ENCODE measurements at places on chromosomes 4 and X. TPM values are rescaled to one million over a fixed set of nuclear protein-coding genes. Genes with fewer than 3 reads are reported as not detected.

DNA sequence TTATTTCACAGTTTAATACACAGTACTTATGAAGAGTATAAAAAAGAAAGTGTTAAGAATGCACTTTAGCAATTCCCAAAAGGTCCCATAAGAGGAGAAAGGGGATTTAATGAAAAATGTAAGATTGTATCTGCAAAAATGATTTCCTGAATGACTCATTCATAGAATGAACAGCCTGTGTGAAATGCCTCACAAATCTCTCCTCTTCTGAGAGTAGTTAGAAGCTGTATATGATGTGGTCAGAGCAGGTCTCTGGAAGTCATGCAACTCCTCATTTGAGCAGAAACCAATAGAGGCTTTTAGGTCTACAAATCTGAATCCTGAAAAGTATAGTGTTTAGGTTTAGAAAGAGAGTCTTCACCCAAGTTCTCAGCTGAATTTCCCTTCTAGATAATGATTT lies 381.3 kb upstream of the INTU start:
- DNase-seq = no peak

GRCh38 chrX:134375691-134376090 lies 84.3 kb upstream of the HPRT1 start:
- DNase-seq = no peak

DNA sequence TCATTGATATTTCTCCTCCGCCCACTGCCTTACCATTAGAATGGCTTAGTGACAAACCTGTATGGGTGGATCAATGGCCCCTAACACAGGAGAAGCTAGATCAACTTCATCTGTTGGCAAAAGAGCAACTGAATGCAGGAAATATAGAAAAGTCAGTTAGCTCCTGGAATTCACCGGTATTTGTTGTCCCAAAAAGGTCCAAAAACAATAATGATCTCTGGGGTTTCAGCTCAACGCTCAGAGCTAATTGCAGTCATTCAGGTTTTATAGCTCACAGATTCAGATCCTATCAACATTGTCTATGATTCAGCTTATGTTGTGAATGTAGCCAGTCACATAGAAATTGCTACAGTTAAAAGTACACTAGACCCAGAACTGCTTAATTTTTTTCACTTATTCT lies 124.0 kb upstream of the ZCCHC13 start:
- no peak for DNase-seq

- no peak for DNase-seq
Observed at GRCh38 chr4:120591038-120591437, 331.5 kb downstream of the PRDM5 start.

The NXF2B gene
- not detected for total RNA-seq

The ODAM gene
- total RNA-seq = not detected

The RHOXF2 gene
- not detected for total RNA-seq

DNA sequence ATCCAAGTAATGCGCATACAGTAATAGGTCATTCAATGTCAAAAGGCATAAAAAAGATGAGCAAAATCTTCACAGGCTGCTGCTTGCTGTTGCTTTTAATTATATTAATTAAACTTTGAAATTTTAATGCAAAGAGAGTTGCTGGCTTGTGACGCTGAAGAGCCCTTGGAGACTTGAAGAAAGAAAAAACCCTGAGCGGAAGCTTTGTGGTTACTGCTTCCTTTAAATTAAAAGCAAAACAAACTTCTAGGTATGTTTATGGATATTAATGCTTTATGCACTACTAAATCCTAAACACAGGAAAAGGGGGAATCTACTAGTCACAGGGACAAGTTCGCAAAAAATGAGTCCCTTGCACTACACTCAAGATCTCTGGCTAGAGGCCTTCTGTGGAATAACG lies 166.7 kb downstream of the ANTXR2 start:
- DNase-seq = no peak

The HAND2 gene
- total RNA-seq = not detected

DNA sequence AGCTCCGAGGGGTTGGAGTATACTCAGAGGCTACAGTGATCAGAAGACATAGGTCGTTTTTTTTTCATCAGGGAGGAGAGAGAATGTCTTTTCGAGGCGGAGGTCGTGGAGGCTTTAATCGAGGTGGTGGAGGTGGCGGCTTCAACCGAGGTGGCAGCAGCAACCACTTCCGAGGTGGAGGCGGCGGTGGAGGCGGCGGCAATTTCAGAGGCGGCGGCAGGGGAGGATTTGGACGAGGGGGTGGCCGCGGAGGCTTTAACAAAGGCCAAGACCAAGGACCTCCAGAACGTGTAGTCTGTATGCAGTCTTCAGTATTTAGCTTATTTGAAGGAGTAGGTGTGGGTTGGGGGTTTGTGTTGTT lies 500 bp downstream of the GAR1 start:
- DNase-seq = no peak

- DNase-seq = no peak
Observed at GRCh38 chr4:20624793-20625374, 75.4 kb upstream of the PACRGL start.

The FAM53A gene
- 0.78 TPM for total RNA-seq

- no peak for DNase-seq
Observed at GRCh38 chrX:8242431-8243020, 71.5 kb upstream of the VCX2 start.
